ENCODE measurements at places on chromosomes 6 and 20. TPM values are rescaled to one million over a fixed set of nuclear protein-coding genes. Genes with fewer than 3 reads are reported as not detected.

CDYL gene
- total RNA-seq = 40.5 TPM

LTA gene
- total RNA-seq = not detected

VSX1 gene
- not detected for total RNA-seq

FHL5 gene
- total RNA-seq = 23.7 TPM

GGTLC1 gene
- total RNA-seq = 57.2 TPM

CCDC170 gene
- total RNA-seq = 5.4 TPM

TINAG gene
- total RNA-seq = not detected

XKR7 gene
- 0.06 TPM for total RNA-seq

EDN1 gene
- 61.2 TPM for total RNA-seq

NQO2 gene
- 22.4 TPM for total RNA-seq

FGD2 gene
- 103 TPM for total RNA-seq

SLC17A2 gene
- total RNA-seq = not detected

GTF2H4 gene
- total RNA-seq = 37.1 TPM

CGA gene
- total RNA-seq = not detected

RAET1L gene
- total RNA-seq = not detected

PCSK2 gene
- 38.8 TPM for total RNA-seq

TBX18 gene
- total RNA-seq = 1.5 TPM

RAD21L1 gene
- total RNA-seq = not detected

ZNFX1 gene
- total RNA-seq = 53.9 TPM

CNPY3 gene
- total RNA-seq = 84.0 TPM

CST1 gene
- not detected for total RNA-seq

LY6G6D gene
- not detected for total RNA-seq

C6orf52 gene
- 1.3 TPM for total RNA-seq

FAM83B gene
- 0.12 TPM for total RNA-seq

GRIK2 gene
- 0.62 TPM for total RNA-seq

SEMG1 gene
- not detected for total RNA-seq

ARFGEF3 gene
- total RNA-seq = 33.8 TPM

CST5 gene
- not detected for total RNA-seq

SYTL3 gene
- total RNA-seq = 13.9 TPM

HFE gene
- total RNA-seq = 12.4 TPM
